ENCODE measurements at places on chromosomes 7 and 10. TPM values are rescaled to one million over a fixed set of nuclear protein-coding genes. Genes with fewer than 3 reads are reported as not detected.

TMEM26 gene
- total RNA-seq, result 2.0 TPM

- DNase-seq, result no peak
Measured at GRCh38 chr7:137951700-137952425, 50.0 kb downstream of the CREB3L2 start.

DNA sequence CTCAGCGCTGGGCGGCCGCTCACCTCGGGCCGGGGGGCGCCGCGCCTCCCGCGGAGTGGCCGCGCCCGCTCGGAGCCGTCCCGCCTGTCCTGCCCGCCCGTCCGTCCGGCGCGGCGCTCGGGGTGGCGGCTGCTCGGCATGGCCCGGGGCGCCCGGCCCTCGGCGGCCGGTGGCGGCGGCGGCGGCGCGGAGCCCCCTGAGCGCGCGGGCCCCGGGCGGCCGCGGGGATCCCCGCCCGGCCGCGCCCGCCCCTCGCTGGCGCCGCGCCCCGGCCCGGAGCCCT is 338 bp downstream of the SDK1 start:
- DNase-seq, result no peak

DNA sequence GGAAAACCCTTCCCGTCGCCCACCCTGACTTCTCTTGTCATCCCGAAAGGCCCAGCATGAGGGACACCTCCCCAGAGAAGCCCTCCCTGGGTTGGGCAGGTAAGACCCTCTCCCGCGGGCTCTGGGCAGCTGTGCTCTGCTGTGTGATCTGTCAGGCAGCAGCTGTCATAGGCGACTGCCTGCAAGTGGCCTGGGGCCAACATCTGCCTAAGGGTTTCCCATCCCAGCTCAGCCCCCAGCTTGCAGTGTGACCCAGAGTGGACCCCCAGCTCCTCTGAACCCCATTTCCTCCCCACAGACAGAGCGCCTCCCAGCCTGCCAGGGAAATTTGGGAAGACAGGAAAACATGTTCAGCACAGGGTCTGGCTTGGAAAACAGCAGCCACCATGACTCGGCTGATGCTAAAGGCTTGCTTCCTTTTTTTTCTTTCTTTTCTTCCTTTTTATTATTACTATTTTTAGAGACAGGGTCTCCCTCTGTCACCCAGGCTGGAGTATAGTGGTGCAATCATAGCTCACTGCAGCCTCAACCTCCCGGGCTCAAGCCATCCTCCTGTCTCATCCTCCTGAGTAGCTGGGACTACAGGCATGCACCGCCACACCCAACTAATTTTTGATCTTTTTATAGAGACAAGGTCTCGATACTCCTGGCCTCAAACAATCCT is 18.3 kb upstream of the TNRC18 start:
- DNase-seq, result no peak

PRPS1L1 gene
- total RNA-seq, result not detected

DNA sequence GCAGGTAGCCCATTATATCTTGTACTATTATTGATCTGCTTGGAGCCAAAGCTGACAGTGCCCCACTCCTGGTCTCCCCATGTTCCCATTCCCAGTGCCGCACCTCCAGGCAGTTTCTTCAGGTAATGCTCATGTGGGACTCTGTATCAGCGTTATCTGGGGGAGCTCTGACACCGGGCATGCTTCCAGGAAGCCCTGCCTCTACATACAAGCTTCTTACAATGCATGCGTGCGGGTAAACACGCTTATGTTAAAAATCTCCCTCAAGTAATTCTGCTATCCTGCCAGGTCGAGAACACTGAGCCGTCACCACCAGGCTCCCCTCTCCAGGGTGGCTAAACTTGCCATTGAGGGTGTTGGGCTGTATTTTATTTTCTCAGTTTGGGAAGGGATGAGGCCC is 61.6 kb upstream of the LBX1 start:
- DNase-seq, result no peak

ADIRF gene
- total RNA-seq, result 202 TPM

CCDC146 gene
- 43.0 TPM for total RNA-seq

NKX1-2 gene
- total RNA-seq, result not detected

DNA sequence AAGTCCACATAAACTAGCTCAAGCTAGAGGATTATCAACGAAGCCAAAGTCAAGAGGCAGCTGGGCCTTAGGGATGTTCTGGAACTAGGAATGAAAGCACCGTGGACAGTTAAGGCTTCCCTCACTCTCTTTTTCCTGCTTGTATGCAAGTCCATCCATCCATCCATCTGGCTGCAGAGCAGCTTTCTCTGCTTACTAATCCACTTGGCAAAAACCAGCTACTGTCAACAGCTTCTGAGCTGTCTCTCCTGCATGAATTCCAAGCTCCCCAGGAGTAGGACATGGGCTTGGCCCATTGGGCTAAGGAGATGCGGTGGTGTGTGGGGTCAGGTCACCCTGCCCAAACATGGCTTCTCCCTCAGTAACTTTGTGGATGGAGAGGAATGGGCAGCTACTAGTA is 66.2 kb downstream of the NAMPT start:
- DNase-seq, result no peak

HOXA4 gene
- 10.5 TPM for total RNA-seq

GRCh38 chr7:132455378-132455777 is 120.9 kb downstream of the PLXNA4 start:
- DNase-seq, result no peak

DNA sequence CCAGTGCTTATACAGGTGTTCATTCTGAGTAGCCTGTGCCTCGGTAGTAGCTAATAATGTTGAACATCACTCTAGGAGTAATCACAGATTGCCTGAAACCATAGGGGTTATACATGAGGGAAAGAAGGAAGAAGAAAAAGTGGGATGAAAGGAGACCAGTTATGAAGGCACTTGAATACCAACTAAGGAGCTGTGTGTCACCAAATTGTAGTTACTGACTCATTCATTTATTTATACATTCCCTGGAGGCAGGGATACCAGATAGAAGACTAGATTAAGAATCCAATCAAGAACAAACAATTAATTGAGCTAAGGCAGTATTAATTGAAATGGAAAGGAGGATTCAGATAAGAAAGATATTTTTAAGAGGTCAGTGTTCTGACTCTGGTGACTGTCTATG is 129.6 kb upstream of the PRPS1L1 start:
- no peak for DNase-seq

DNA sequence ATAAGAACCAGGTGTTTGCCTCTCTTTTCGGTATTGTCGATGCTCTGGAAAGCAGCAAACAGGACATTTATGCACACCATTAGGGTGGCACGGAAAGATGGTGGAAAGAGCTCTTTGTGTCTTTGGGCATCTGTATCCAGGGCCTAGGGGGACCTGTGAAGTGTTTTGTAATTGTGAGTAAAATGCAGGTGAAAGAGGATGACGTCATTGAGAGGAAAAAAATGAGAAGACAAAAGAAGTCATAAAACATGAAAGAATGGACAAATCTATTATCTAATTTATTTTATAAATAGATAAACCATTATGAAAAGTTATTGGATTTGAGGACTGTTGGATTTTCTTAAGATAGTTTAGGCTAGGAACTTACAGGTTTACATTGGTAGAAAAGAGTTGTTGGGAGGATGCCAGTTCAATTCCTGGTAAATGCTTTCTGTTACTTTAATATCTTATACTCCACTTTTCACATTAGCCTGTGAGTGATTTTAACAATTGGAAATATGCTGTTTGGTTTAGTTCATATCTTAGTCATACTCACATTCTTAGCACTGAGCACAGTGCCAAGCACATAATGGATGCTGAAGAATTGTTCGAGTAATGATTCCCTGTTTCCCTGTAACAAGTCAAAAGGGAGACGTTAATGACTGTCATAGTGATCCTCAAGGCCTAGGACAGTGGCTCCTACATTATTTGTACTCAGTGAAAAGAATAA is 62.6 kb downstream of the EXOC4 start:
- DNase-seq, result no peak

EGR2 gene
- 9.3 TPM for total RNA-seq

DNA sequence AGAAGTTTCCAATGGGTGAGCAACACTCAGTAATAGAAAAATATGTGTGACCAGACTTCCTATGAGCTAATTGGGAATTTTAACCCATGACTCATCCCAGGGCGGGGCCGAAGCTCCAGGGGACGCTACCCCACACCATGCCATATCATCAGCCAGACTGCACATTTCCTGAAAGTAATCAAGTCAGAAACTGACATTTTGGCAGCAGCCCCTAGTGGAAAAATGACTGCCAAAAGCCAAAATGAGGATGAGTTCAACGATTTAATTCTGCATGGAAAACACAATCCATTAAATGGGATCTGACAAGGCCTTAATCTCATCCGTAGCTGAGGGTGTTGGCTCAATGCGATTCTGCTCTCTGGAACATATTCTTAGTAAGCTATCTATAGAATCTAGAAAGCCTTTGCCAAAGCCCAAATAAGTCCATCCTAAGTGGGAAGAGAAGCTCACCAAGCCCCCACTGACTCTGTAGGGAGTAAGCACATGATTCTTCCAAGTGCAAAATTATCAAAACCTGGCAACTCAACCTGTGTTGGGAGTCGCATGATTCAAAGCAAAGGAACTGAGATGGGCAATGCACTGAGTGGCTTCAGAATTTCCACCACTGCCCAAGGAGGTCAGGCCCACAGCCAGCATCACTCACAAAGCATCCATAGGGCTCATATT is 93.1 kb upstream of the PDE1C start:
- DNase-seq, result no peak

EMX2 gene
- not detected for total RNA-seq

C10orf62 gene
- 0.20 TPM for total RNA-seq

SLC4A2 gene
- total RNA-seq, result 205 TPM

DNA sequence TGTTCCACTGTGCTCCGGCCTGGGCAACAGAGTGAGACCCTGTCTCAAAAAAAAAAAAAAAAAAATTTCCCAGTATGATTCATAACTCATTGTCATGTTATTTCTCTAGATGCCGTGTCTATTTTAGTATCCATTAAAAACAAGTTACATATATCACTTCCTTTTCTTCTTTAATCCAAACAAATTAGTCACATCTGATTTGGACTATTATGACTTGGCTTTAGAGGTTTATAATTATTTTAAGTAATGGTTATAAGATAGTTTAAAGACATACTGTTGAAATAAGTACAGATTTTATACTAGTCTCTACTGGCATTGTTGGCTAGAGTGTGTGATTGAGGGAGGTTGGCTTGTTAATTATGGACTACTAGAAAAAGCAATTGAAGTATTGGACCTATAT is 53.3 kb downstream of the ZMYND11 start:
- no peak for DNase-seq

- no peak for DNase-seq
Measured at GRCh38 chr10:119119400-119119799, 15.5 kb downstream of the DENND10 start.

PTCD1 gene
- total RNA-seq, result 13.4 TPM

LRRTM3 gene
- not detected for total RNA-seq

- DNase-seq, result peak; percentile 51
Measured at GRCh38 chr10:96371356-96371755, 12.6 kb upstream of the OPALIN start.

DNA sequence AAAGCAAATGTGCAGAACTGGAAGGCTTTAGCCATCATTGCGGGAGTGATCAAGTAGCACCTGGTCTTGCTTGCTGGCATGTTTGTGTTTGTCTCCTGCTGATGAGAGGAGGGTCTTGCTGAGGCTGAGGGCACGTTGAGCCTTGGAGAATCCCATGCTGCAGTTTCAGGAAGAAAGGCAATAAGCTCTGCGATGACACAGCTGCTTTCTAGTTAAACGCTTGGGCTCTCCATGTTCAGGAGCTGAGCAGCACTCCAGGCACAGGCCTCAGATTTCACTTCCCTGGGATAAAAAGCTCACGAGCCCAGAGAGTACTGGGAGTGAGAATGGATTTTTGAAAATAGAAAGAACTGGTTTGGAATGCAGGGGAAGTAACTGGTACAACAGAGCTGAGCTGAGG is 100.8 kb downstream of the LRRC18 start:
- no peak for DNase-seq

DNA sequence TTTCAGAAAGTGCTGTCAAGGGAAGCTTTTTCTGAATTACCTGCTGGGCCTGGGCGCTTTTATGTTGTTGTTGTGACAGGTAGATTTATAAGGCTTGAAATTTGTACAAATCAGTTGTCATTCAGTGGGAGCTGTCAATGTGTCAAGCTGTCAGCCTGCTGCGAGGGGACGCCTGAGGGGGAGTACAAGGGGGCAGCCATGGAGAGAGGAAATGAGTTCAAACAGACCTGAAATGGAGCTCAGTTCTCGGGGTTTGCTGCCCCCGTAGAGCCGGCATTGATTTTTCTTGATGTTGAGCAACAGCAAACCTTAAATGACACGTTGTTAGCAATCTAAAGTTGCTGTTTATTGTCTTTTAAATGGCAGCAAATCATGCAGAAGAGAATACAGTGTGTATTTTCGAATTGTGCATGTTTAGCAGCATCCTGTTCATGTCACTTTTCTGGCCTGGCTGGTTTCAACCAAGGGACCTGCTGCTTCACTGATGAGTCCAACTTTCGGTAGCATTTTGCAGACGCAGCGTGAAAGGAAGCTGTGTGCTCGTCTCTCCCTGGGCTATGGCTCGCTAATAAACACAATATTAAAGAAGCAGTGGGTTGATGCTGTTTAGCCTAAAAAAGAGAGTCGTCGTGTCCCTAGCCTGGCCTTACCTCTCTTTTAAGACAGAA is 166.5 kb downstream of the LRMDA start:
- DNase-seq, result no peak

GRCh38 chr7:116229366-116229765 is 19.0 kb downstream of the TES start:
- DNase-seq, result no peak

CYP26C1 gene
- total RNA-seq, result 0.27 TPM

GNG11 gene
- 1.0 TPM for total RNA-seq

GRCh38 chr7:16849296-16850148 is 32.3 kb downstream of the AGR3 start:
- DNase-seq, result no peak

- DNase-seq, result no peak
Measured at GRCh38 chr7:32937344-32938174, 19.7 kb upstream of the FKBP9 start.

- no peak for DNase-seq
Measured at GRCh38 chr7:92158660-92159575, 20.0 kb downstream of the LRRD1 start.

GRCh38 chr10:45432113-45432512 is 58.1 kb downstream of the ALOX5 start:
- DNase-seq, result no peak

GRCh38 chr7:5339955-5340354 is 57.2 kb downstream of the SLC29A4 start:
- no peak for DNase-seq

MOGAT3 gene
- total RNA-seq, result not detected

GJD4 gene
- total RNA-seq, result not detected

SUMF2 gene
- 147 TPM for total RNA-seq

DNA sequence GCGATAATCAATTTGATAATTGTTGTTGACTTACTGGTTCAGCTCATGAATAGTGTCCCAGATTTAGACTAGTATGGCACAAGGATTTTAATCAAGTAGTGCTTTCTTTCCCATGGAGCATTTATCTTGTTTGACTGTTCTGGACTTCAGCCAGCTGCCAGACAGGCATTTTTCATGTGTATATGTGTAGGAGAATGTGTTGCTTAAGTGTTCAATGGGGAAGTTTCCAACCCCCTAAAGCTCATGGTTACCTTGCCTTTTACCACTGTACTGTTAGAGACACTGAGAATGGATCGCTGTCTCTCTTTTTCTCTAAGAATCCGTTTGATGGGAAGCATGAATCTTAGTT is 103.9 kb downstream of the LRRC4 start:
- DNase-seq, result no peak

POU6F2 gene
- 0.26 TPM for total RNA-seq

LIPF gene
- not detected for total RNA-seq
